Bronchial epithelial cell (primary cell): ENCODE measurements at places on chromosomes 3 and 15.

DNA sequence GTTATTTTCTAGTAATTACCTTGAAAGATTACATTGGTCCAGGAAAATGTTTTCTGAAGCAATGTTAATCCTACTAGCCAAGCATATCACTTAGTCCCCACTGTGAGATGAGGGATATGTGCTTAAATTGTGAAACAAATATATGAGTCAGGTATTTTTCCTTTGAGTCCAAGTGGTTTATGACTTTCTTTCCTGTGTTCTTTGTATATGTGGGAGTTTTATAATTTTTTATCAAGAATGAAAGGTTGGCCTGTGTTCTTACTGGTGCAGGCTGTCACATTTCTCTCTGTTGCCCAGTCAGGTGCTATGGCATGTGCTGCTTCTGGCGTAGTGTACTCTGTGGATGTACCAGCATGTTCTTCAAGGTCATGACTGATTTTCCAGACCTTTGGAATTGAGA lies 147.4 kb downstream of the CMSS1 start:
- peak; percentile 78 for DNase-seq

DNA sequence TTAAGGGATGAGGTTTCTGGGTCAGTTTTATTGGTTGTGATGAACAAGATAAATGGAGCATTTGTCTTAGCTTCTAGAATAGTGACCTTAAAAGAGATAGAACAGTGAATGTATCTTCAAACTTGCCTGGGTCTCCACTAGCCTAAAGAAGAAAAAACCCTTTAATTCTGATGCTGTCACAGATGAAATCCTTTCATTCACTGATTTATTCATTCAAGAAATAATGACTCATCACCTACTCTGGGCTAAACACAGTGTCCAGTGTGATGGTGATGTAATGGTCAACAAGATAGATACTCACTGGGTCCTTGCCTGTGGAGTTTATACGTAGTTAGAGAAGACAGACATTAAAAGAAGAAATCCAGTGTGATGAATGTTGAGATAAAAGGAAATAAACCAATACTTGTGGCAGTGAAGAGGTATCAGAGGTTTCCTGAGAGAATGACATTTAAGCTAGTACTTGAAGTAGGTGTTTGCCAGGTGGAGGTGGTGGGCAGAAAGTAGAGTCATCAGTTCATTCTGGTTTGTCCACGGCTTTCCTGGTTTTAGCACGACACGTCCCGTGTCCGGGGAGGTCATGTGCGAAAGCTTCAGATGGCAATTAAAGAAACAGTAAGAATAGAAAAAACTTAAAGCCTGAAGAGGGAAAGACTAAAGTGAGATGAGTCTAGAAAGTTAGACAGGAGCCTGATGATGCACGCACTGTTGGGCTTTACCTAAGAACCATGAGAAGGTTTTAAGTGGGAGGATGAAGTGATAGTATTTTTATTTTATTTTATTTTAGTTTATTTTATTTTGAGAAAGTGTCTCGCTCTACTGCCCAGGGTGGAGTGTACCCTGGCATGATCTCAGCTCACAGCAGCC lies 18.5 kb downstream of the PAK2 start:
- DNase-seq, result peak; percentile 46

- DNase-seq, result peak; percentile 23
Observed at GRCh38 chr3:178856804-178857203, 214.8 kb downstream of the ZMAT3 start.

DNA sequence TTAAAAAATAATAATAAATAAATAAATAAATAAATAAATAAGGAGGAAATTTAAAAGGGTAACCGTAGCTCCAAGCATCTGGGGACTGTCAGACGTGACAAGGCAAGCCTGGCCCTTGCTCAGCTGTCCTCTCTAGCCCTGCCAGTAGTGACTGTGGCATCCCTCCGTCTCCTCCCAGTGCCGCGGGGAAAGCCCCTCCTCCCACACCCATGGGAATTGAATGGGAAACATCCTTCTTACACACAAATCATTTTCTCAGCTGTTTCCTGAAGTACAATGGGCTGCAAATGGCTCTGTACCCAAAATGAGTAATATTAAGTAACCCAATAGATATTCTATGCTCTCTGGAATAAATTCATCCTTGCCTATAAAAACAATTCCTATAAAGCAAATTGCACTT lies 101.6 kb upstream of the RAD18 start:
- no peak for DNase-seq

- DNase-seq, result no peak
Observed at GRCh38 chr3:14127516-14128161, 2.8 kb downstream of the TMEM43 start.

GRCh38 chr15:66239514-66239913 lies 14.0 kb downstream of the MEGF11 start:
- no peak for DNase-seq

GRCh38 chr15:70741677-70742293 lies 21.6 kb downstream of the UACA start:
- DNase-seq, result peak; percentile 92

- no peak for DNase-seq
Observed at GRCh38 chr3:152477422-152477821, 208.7 kb downstream of the MBNL1 start.

DNA sequence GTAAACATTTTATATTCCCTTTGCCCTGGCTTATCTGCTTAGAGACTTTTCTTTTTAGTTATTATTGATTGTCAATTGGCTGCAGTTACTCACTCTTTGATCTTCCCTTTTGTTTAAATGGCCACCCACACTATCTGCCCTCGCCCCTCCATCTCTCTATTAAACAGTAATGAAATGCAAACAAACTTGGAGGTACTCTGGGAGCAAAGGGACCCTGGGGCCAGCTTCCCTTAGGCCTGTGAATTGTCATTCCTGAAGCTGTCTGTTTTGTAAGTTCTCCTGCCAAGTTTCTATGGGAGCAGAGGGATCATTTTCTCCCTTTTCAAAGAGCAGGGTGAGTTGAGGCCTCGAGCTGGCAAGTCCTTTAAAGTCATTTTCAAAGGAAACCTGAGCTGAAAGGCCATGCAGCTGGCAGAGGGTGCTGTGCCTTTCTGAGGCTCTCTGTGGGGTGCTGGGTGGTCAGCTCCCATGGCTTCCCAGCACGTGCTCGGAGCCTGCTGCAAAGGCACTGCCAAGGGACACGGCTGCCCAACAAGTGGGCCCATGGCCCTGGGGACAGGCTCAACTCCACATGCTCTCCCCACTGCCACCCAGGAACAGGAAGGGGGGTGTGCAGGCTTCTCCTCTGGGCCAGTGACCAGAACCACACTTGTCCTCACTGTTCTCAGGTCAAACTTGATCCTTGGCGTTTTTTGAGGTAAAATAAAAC lies 17.4 kb upstream of the RTP2 start:
- DNase-seq, result no peak

GRCh38 chr15:62770111-62770660 lies 272.4 kb upstream of the TPM1 start:
- peak; percentile 17 for DNase-seq

DNA sequence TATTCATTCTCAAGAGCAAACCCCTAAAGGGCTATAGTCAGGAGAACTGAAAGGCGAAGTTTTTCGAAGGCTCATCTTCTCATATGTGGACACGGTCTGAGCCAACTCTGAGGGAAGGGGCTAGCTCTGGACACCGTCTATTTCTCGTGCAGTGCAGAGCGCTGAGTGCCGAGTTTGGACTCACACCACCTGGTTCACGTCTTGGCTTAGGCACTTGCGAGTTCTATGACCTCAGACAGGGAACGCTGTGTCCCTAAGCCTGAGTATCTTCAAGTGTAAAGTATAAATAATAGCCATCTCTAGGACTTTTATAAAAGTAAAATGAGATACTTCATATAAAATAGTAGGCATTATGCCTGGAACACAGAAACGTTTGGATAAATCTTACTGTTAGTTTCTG lies 223.7 kb downstream of the FMN1 start:
- DNase-seq, result no peak

DNA sequence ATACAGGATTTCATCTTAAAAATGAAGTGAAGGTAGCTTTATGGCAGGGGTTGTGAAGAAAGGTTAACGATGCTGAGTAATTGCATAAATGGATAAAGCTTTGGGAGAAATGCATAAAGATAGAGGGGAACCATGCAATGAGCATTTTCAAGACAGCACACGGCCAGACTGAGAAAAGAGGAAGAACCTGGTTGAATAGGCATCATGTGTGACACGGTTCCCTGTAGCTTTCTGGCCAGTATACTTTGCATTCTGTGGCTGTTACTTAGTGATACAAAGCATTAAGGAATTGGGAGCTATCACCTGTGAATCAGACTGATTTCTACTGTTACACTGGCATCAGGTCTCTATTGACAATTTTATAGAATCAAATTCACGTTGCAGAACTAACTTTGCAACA lies 33.3 kb downstream of the NR2C2 start:
- DNase-seq, result no peak

DNA sequence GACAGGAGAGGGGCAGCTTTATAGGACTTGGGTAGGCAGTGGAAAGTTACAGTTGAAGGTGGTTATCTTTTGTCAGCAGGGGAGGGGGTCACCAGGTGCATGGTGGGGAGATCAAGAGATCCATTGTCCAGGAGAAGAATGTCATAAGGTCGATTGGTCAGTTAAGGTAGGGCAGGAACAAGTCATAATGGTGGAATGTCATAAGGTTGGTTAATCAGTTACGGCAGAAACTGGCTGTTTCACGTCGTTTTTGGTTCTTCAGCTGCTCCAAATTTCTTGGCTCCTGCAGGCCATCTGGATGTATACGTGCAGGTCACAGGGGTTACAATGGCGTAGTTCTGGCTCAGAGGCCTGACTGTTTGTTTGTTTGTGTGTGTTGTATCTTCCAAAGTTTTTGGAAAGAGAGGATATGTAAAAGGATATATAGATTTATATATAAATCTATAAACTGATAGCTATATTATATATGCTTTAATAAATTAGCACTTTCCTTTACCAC lies 565.1 kb downstream of the ZNF385D start:
- DNase-seq, result no peak
